ENCODE measurements at places on chromosomes 6 and 20.

GRCh38 chr20:58996226-58996611 lies 10.8 kb downstream of the CTSZ start:
- no peak for DNase-seq

DNA sequence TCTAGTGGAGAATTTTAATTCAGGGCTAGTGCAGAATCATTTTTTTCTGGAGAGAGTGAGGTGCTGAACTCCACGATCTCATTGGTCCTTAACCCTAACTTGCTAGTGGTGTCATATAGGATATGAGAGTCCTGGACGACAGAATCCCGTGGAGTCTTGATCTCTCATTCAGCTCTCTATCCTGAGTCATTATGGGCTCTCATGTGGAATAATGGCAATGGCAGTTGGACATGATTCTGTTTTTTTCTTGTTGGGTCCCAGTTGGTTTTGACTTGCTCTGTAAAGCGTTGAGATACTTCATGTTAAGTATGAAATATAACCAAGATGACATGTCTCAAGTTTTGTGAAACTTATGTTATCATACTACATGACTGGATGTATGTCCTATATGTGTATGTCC lies 6.3 kb upstream of the RNF144B start:
- no peak for DNase-seq

DNA sequence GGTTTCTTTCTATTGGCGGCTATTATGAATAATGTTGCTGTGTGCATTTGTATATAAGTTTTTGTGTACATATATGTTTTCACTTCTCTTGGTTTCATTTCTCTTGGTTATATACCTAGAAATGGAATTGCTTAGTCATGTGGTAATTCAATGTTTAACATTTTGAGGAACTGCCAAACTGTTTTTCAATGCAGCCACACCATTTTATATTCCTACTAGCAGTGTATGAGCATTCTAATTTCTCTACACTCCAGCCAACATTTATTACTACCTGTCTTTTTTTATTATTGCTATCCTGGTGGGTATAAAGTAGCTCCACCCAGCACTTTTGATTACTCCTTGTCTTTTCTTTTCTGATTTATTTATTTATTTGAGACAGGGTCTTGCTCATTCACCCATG lies 54.8 kb downstream of the PHACTR2 start:
- peak; percentile 7 for DNase-seq

GRCh38 chr6:148388521-148388920 lies 45.9 kb downstream of the SASH1 start:
- no peak for DNase-seq

DNA sequence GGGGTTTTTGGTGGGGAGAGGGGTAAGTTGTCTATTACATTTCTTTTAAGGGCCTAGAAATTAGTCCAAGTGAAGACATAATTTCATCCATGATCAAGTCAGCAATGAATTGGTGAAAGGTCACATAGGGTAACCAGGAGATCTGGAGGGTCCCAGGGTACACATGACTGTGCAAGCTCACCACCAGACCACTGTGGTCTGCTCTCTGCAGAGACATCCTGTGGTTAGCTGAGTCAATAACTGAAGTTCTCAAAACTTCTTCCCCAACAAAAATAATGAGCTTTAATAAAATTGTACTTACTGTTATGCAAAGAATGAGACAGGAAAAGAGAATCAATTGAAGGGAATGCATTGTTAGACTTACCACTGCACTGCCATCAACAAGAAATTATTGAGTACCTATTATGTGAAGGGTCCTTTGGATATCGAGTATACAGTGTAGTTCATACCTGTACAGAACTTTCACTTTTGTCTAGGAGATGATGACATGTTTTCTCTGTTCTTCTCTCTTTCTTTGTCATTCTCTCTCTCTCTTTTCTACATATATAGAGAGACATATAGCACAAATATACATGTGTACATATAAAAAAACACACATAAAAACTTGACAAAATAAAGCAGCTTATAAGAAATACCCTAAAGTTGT lies 209.8 kb downstream of the GJA1 start:
- DNase-seq, result no peak

GRCh38 chr20:10065154-10065833 lies 30.5 kb downstream of the ANKEF1 start:
- no peak for DNase-seq

DNA sequence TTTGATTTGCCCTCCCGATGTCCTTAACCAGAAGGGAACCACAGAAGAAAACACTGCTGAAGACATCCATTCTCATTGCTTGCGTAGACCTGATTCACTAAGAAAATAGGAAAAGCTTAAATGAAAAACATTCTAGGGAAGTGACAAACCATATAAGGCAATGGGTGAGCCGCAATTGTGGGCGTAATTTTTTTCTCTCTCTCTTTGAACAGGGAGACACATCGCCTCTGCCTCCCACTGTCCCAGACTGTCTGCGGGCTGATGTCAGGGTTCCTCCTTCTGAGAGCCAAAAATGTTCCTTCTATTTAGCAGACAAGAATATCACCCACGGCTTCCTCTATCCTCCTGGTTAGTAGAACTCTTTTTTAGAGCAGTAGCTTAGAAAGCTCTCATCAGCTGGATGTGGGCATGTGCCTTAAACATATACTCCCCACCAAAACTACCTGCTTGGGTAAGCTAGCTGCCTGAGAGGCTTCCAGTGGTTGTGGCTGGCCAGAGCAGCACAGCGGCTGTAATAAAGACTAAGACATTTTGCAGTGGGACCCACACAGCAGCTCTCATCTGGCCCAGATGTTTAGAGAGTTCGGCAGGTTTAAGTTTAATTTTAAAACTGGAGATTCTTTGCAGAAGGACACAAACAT lies 22.7 kb upstream of the CTAGE9 start:
- no peak for DNase-seq

DNA sequence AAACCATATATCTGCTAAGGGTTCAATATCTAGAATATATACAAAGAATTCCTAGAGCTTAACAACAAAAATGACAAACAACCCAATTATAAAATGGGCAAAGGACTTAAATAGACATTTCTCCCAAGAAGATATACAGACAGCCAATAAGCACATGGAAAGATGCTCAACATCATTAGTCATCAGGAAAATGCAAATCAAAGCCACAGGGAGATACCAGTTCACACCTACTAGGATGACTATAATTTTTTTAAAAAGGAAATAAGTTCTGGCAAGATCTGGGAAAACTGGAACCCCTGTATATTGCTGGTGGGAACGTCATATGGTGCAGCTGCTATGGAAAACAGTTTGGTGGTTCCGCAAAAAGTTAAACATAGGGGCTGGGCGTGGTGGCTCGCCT lies 116.2 kb upstream of the MYL9 start:
- DNase-seq, result no peak

DNA sequence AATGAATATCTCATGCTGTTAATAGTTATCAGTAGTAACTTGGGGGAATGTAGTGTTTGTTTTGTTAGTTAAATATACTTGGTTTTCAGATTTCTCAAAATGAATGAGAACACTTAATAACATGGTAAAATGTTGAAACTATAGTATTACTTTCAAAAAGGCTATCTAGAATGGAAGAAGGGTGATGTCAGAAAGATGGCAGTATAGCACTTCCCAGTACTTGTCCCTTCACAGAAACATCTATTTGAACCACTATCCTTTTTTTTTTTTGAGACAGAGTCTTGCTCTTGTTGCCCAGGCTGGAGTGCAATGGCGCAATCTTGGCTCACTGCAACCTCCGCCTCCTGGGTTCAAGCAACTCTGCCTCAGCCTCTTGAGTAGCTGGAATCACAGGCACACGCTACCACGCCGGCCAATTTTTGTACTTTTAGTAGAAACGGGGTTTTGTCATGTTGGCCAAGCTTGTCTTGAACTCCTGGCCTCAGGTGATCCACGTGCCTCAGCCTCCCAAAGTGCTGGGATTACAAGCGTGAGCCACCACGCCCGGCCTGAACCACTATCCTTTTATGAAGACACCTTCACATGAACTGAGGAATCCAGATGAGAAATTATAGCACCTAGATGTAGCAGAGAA lies 4.7 kb upstream of the ECHDC1 start:
- no peak for DNase-seq

DNA sequence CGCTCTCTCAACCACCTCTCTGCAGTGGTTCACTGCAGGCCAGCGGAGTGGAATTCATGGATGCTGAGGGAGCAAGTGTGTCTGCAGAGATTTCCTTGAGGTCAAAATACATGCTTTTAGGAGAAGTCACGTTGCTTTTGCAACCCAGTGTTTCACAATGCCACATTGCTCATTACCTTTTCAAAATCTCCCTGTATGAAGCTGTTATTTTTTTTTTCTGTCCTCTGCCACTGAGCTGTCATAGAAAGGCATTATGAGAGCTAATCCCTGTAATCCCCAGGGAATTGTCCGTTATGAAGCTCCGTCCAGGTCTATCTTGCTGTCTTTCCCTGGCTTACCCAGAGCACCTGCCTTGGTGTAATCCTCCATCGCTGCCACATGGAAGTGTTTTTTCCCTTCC lies 60.5 kb upstream of the SLC22A23 start:
- DNase-seq, result no peak

DNA sequence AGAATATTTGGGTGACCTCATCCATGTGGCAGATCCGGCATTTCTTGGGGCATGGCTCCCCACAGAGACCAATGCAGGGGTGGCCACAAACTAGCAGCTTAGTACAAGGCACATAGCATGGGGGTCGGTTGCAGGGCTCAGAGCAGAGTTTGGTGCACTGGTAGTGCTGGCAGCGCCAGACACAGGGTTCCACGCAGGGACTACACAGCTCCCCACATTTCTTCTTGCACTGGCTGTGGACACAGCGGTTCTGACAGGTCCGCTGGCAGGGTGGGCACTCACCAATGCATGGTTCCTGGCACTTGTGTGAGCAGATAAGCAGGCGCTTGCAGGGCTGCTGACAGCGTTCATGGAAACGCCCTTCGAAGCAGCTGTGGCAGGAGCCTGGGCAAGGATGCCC lies 29.1 kb downstream of the DDX27 start:
- no peak for DNase-seq

DNA sequence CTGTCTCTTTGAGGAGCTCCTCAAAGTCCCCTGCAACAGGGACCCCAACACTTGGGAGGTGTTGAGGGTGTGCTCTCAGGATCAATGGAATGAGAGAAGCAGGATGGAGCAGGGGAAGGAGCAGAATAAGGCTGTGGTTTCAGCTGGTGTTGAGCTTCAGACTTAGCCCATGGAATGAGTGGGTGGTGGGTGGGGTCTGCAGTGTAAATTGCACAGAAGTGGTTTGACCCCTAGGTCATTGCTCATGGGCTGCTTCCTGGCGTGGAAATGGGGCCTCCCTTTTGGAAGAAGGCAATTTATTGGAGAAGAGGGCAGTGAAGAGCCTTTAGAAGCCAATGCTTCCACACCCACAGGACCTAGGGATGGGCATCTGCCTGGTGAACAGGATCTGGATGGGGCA lies 37.0 kb upstream of the KCNG1 start:
- DNase-seq, result no peak

DNA sequence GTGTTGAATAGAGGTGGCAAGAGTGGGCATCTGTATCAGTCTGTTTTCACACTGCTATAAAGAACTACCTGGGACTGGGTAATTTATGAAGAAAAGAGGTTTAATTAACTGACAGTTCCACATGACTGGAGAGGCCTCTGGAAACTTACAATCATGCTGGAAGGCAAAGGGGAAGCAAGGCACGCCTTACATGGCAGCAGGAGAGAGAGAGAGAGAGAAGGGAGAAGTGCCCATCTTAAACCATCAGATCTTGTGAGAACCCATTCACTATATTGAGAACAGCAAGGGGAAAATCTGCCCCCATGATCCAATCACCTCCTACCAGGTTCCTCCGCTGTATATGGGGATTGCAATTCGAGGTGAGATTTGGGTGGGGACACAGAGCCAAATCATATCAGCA lies 18.6 kb upstream of the PPP1R14C start:
- DNase-seq, result no peak
